ENCODE measurements at places on chromosomes 16 and 17. TPM values are rescaled to one million over a fixed set of nuclear protein-coding genes. Genes with fewer than 3 reads are reported as not detected.
A peak's percentile ranks its signal among the peaks of the same experiment; 100 is the strongest.

DNA sequence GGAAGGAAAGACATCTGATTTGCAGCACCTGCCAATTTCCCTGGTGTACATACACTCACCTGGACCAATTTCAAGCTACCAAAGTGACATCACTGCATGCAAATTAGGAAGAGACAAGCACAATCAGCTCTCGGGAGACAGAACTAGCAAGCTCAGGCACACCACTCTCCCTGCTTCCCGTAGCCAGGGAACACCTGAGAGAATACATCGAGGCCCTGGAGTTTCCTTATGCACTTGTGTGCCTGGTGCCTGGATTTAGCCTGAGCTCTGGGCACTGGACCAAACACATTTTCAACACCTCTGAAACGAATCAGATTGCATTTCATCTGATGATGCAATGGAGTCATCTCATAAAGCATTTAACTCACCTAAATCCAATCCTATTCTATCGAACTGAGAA lies 110.5 kb downstream of the HS3ST2 start:
- no peaks in the 10 kb centered on the region for H3K27me3 ChIP-seq
- no peak for DNase-seq
- H3K36me3 ChIP-seq, result no peaks in the 10 kb centered on the region
- H3K27ac ChIP-seq, result no peak overlapping the region
- no peak overlapping the region for H3K4me3 ChIP-seq

DNA sequence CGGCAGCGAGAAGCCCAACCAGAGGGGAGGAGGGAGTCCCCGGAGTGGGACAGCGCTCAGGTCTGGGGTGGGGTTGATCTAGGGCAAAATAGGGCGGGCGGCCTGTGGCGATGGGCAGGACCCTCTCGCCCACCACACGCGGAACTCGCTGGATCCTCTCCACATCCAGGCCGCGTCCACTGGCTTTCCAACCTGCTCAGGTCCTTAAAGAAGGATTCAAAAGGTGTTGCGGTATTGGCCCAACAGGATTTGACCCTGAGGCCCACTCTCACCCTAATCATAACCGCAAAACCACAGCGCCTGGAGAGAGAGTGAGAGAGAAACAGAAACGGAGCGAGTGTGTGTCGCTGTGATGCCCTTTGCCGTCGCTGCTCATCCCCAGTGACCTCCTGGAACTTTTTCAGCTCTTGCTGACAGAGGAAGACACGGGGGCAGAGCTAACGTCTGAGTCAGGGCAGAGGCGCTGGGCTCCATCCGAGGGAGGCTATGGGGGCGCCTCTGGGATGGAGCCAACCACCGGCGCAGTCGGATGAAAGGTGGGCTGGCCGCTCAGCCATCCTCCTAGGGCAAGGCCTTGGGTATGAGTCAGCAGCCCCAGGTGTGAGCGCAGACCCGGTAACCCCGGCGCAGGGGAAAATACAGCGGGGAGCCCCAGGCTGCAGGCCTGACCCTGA lies 16.7 kb upstream of the OR1F1 start:
- peaks cover 1% of the 10 kb centered on the region for H3K4me1 ChIP-seq
- no peak overlapping the region for H3K27ac ChIP-seq
- no peaks in the 10 kb centered on the region for H3K36me3 ChIP-seq

DNA sequence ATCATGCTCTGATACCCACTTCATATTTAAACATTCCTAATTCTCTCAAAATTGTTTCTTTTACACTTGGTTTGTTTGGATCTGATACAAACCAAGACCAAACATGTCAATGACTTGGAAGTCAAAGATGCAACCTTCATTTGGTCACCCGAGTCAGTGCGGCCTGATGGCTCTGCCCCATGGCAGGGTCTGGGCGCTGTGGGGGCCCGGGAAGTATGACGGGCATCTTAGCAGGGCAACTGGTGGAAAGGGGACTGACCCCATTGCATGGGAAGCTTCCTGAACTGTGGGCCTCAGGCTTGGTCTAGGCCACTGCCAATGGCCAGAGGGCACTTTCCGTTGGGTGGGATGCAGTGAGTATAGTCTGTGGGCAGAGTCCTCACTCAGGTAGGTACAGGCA lies 178.0 kb downstream of the KATNIP start:
- no peak for DNase-seq
- peaks cover 2% of the 10 kb centered on the region for H3K4me1 ChIP-seq
- H3K27me3 ChIP-seq, result no peaks in the 10 kb centered on the region
- no peak overlapping the region for H3K27ac ChIP-seq

The SYCE1L gene
- total RNA-seq, result 25.3 TPM

GRCh38 chr16:82368041-82368440 lies 198.0 kb upstream of the MPHOSPH6 start:
- no peaks in the 10 kb centered on the region for H3K4me1 ChIP-seq
- no peaks in the 10 kb centered on the region for H3K27me3 ChIP-seq
- no peaks in the 10 kb centered on the region for H3K36me3 ChIP-seq
- DNase-seq, result no peak
- H3K4me3 ChIP-seq, result no peak overlapping the region
- H3K27ac ChIP-seq, result no peak overlapping the region

- no peaks in the 10 kb centered on the region for H3K36me3 ChIP-seq
- H3K4me3 ChIP-seq, result no peak overlapping the region
- no peak for DNase-seq
- H3K4me1 ChIP-seq, result no peaks in the 10 kb centered on the region
- no peak overlapping the region for H3K27ac ChIP-seq
- no peaks in the 10 kb centered on the region for H3K27me3 ChIP-seq
Measured at GRCh38 chr16:73059779-73060615, 12.1 kb upstream of the ZFHX3 start.

The ABCA6 gene
- total RNA-seq, result 249 TPM

- no peak overlapping the region for H3K27ac ChIP-seq
- DNase-seq, result peak; percentile 27
- no peak overlapping the region for H3K4me3 ChIP-seq
- no peaks in the 10 kb centered on the region for H3K27me3 ChIP-seq
- peaks cover 9% of the 10 kb centered on the region for H3K4me1 ChIP-seq
Measured at GRCh38 chr16:29148867-29149272, 164.0 kb downstream of the LAT start.

- no peaks in the 10 kb centered on the region for H3K27me3 ChIP-seq
- H3K4me3 ChIP-seq, result no peak overlapping the region
- no peaks in the 10 kb centered on the region for H3K4me1 ChIP-seq
- no peaks in the 10 kb centered on the region for H3K36me3 ChIP-seq
Measured at GRCh38 chr16:72835086-72835485, 212.8 kb downstream of the ZFHX3 start.

DNA sequence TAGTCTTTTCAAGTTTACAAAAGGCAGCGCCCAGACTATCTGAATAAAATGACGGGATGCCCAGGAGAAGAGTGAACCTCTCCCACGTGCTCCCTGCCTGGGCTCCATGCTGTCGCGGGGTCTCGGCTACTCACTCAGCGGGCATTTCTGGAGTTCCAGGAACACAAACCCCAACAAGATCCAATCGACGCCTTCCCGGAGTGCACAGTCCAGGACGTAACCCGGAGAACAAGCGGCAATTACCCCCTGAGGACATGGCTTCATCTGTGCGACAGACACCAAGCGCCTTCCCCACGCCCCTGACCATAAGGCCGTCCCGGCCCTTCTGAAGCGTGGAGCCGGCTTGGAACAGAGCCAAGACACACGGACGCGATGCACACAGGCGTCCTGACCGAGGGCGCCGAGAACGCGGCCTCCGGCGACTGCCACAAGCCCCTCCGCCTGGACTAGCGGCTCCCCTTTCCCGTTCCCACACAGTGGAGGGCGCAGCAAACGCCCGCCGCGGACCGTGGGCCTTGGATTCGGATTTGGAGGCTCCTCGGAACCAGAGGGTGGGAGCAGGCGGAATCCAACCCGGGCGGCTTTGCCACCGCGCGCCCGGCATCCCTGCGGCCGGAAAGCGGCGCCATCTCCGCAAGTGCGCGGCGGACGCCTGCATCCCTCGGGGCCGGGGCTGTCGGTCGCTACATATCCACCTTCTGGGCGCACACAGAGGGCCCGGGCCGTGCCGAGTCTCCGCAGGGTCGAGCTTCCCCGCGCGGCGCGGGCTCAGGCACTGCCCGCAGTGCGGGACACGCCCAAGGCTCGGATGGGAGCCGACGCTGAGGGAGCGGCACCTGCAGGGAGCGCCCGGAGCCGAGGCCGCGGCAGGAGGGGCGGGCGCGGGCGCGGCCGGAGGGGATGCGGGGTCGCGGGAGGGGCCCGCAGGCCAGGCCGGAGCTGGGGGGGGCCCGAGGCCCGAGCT lies 725 bp downstream of the ABCA3 start:
- H3K4me3 ChIP-seq, result peak overlapping the region; percentile 74
- H3K4me1 ChIP-seq, result peaks cover 14% of the 10 kb centered on the region
- DNase-seq, result peak; percentile 59
- no peaks in the 10 kb centered on the region for H3K36me3 ChIP-seq

The SKAP1 gene
- 2.7 TPM for total RNA-seq

The NPIPA3 gene
- total RNA-seq, result 4.8 TPM

The PYY gene
- 1.1 TPM for total RNA-seq

The HAS3 gene
- 2.4 TPM for total RNA-seq

DNA sequence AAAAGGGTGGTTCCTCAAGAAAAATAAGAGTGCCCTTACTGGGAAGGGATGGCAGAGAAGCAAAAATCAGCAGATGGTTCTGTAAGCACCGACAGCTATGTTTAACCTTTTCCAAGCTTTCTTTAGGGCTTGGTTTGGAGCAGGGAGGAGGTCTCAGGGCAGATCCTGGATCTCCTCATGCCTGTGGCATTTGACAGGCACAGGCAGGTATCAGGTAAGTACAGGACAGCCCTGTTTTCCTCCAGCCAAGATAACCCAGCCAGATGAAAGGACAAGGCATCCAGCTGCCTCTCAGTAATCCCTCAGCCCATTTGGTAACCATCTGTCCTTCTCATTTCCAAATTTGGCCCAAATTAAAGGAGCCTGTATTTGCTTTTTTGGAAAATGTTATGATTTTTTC lies 141.5 kb downstream of the TOX3 start:
- H3K36me3 ChIP-seq, result no peaks in the 10 kb centered on the region
- H3K27me3 ChIP-seq, result no peaks in the 10 kb centered on the region
- DNase-seq, result no peak

GRCh38 chr17:55458287-55458900 lies 36.8 kb upstream of the MMD start:
- H3K4me3 ChIP-seq, result no peak overlapping the region
- H3K27ac ChIP-seq, result no peak overlapping the region
- H3K27me3 ChIP-seq, result no peaks in the 10 kb centered on the region
- no peaks in the 10 kb centered on the region for H3K36me3 ChIP-seq
- DNase-seq, result no peak
- H3K4me1 ChIP-seq, result no peaks in the 10 kb centered on the region

The CES5A gene
- total RNA-seq, result not detected

DNA sequence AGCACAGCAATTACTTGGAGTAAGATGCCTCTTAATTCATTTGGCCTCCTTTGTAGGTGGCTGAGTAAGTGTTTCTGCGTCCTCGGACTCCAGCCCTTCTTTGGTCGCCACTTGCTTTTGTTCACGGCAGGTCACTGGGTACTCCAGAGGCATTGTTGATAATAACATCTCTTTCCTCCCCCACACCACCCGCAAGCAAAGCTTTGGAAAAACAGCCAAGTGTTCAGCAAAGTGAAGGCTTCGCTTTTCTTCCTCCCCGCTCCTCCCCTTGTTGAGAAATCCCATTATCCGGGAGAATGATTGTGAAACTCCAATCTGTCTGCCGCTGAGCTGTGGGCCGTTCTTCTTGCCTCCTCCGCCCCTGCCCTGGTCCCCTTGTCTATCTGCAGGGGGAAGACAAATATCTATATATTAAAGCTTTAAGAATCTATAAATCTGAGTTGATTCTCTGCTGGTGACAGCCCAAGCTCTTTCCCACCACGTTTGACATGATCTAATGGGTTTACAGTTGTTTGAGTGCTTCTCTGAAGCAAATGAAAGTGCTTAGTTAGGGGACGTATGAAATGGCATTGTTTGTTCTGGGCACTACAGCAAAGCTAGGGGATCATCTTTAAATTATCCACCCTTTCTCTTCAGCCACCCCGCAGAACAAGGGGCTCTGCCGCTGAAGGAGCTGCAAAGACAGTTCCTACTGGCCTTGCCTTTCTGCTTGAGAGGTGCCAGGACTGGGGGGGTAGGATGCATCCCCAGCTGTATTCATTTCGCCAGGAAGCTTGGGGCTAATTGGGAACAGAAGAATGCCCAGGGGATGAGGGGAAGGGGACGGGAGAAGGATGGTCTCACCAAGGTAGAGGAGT lies 167.1 kb downstream of the CCDC182 start:
- no peaks in the 10 kb centered on the region for H3K36me3 ChIP-seq
- no peaks in the 10 kb centered on the region for H3K27me3 ChIP-seq
- H3K27ac ChIP-seq, result peak overlapping the region; percentile 68
- DNase-seq, result peak; percentile 70
- H3K4me1 ChIP-seq, result peaks cover 13% of the 10 kb centered on the region
- H3K4me3 ChIP-seq, result peak overlapping the region; percentile 10

The C17orf50 gene
- total RNA-seq, result not detected

GRCh38 chr17:14209215-14209614 lies 27.4 kb downstream of the CDRT15 start:
- H3K4me3 ChIP-seq, result no peak overlapping the region
- no peak for DNase-seq
- H3K36me3 ChIP-seq, result no peaks in the 10 kb centered on the region
- no peaks in the 10 kb centered on the region for H3K27me3 ChIP-seq
- H3K4me1 ChIP-seq, result no peaks in the 10 kb centered on the region

GRCh38 chr16:7805686-7806396 lies 473.2 kb downstream of the RBFOX1 start:
- no peak overlapping the region for H3K4me3 ChIP-seq
- no peaks in the 10 kb centered on the region for H3K36me3 ChIP-seq
- H3K4me1 ChIP-seq, result no peaks in the 10 kb centered on the region
- no peaks in the 10 kb centered on the region for H3K27me3 ChIP-seq
- H3K27ac ChIP-seq, result no peak overlapping the region

The TEX14 gene
- total RNA-seq, result 0.13 TPM

DNA sequence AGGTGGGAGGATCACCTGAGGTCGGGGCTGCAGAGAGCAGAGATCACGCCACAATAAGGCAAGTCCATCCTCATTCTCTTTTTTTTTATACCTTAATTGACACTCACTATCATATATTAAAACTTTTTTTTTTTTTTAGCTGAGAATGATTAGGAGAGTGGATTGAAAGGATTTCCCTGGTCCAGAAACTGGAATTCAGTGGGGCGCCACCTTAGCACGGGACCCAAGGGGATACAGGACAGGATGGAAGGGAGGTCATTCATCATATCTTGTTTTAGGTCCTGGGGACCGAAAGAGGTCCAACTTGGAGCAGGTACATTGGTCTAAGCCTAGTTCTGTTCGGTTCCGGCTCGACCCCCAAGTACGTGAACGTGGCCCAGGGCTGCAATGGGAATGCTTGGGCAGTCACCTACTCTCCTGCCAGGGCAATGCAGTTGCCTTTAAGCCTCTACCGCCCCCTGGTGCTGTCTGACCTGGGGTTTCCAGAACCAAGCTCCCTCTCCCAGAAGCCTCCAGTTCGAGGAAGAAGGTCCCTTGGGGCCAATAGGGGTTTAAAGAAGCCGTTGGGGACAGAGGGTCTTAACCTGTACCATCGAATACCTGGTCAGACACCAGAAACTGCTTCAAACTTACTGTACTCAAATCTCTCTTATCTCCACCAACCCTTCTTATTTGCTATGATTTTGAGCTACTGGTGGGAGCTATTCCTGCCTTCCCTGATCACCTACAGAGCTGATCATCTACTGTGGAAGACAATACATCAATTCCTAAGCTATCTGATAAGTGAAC lies 19.9 kb upstream of the GPATCH8 start:
- no peaks in the 10 kb centered on the region for H3K27me3 ChIP-seq
- no peak for DNase-seq
- no peak overlapping the region for H3K4me3 ChIP-seq
- H3K27ac ChIP-seq, result no peak overlapping the region

The CCL2 gene
- total RNA-seq, result 25.3 TPM

Data from ovary (tissue), 10 donors.